ENCODE measurements at places on chromosomes 5 and 9. TPM values are rescaled to one million over a fixed set of nuclear protein-coding genes. Genes with fewer than 3 reads are reported as not detected.

GRCh38 chr9:129930743-129931142 is 95.5 kb downstream of the USP20 start:
- no peak for ATAC-seq

GRCh38 chr9:83681490-83681889 is 26.3 kb downstream of the UBQLN1 start:
- no peak for ATAC-seq

SH2D3C gene
- 46.8 TPM for total RNA-seq

ACOT12 gene
- not detected for total RNA-seq

GRCh38 chr9:82706786-82707185 is 356.2 kb downstream of the RASEF start:
- no peak for ATAC-seq

UGT3A2 gene
- not detected for total RNA-seq

GRCh38 chr9:127232833-127233549 is 31.6 kb upstream of the GARNL3 start:
- ATAC-seq: peak; percentile 21

DNA sequence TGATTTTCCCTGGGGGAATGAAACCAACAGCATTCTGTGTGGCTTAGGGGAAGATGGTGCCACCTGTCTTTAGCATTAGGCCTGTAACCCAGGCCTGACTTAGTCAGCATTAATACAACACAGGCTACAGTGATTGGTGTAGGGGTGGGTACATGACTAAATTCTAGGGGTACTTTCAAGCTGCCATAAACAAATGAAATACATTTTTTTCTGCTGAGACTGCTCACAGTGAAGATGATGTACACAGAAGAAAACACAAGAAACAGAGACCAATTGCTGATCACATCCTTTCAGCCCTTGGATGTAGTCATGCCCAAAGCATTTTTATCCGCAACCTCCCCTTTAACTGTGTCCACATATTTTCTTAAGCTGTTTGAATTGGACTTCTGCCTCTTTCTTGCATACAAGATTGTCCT is 527.2 kb downstream of the KCTD16 start:
- no peak for ATAC-seq

- no peak for ATAC-seq
Observed at GRCh38 chr9:27653957-27654356, 80.7 kb upstream of the C9orf72 start.

DNA sequence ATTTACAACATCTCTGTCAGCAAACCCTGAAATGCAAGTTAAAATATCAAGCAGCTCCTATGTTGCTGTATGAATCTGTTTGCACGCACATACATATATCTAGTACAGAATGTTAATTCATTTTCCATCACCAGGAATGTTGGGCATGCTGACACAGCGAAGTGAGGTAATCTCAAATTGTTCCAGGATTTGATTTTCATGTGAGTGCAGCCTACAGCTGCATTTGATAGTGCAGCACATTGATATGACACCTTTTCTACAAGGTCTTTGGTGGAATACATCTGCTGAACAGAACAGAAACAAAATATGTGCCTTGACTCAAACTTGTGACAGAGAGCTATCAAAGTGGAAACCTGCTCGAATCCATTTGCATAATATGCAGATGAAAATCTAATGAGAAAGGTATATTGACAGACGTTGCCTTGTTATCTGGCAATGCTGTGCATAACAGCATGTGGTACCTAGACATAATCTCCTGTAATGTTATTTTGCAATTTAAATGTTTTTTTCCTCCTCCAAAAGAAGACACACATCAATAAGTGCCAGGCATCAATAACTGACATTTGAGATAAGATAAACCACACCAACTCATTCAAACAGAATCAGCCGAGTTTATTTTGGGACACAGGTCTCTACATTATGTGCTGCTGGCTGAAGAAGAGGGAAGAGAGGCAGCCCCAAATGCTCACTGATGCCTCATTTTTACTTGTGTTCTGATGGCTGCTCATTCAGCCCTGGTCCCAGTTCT is 512.2 kb downstream of the ZNF608 start:
- no peak for ATAC-seq

DNA sequence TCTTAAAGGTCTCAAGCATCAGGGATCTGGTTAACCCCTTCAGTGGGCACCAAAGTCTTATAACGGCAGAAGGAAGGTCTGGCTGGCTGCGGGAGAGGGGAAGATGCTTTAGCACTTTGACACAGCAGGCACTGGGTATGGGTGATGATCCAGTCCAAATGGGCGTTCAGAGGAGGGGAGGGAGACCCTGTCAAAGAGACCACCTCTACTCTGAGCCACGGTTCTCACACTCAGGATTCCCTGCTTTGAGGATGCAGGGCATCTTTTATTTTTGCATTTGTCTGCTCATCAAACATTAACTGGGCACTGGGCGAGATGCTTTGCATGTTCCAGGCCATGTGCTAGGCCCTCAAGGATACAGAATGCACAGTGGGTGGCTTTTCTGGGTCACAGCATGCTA is 204.0 kb downstream of the DAB2IP start:
- no peak for ATAC-seq

- ATAC-seq: no peak
Observed at GRCh38 chr5:6732634-6733410, 19.6 kb downstream of the TENT4A start.

GRCh38 chr9:88660611-88661010 is 125.6 kb downstream of the NXNL2 start:
- no peak for ATAC-seq

- ATAC-seq: no peak
Observed at GRCh38 chr9:14608540-14608939, 84.7 kb downstream of the ZDHHC21 start.

- ATAC-seq: no peak
Observed at GRCh38 chr9:113154471-113154870, 3.7 kb downstream of the SLC31A2 start.

DNA sequence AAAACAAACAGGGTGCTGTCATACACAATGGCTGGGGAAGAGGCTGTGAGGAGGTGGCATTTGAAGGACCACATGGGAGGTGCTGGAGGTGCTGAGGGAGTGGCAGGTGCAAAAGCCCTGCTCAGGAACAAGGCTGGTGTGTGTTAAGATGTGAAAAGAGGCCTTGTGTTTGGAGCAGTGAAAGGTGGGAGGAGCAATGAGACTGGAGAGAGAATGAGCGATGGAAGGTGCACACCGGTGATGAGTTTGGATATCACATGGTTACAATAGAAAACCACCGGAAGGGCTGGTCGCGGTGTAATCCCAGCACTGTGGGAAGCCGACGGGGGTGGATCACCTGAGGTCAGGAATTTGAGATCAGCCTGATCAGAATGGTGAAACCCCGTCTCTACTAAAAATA is 9.2 kb upstream of the FIBCD1 start:
- no peak for ATAC-seq

ADAMTS2 gene
- not detected for total RNA-seq

PROB1 gene
- 4.7 TPM for total RNA-seq

DNA sequence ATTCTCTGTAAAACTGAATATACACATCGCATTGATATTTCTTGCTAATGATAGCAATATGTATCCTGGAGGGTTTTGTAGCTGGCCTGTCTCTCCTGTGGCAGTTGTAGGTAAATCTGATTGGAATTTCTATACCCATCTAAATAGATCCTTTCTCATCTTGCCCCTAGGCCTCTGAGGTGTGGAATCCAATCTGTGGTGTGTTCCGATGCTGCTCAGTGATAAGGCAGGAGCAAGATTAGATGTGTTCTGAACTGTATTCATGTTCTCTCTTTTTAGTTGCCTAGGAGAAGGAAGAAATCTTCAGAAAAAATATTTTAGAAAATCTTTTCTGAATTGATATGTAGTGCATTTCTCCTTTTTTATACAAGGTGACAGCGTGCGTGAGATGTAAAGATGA is 507.5 kb downstream of the NR2F1-AS1 start:
- ATAC-seq: no peak

DNA sequence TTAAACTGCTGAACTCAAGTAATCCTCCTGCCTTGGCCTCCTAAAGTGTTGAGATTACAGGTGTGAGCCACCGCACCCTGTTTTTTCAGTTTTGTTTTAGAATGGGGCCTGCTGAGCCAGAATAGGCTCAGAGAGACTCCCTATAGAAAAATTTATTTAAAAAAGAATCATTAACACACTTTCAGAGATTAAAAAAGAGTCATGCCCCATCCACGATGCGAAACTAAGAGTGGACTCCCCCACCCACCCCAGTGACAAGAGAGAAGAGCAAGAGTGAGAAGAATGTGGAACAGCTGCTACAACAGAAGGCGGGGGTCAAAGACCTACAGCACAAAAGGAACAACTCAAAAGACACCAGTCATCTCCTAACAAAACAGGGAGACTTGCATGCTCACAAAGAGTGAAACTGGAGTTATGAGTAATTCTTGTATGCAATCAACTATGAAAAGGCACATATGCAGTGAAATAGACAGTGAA is 47.2 kb downstream of the GLDC start:
- peak; percentile 97 for ATAC-seq

GRCh38 chr9:111700776-111701175 is 39.4 kb downstream of the GNG10 start:
- no peak for ATAC-seq

PHF24 gene
- total RNA-seq: 0.16 TPM

HMGCS1 gene
- total RNA-seq: 90.2 TPM

GRCh38 chr9:5853617-5854016 is 20.7 kb upstream of the ERMP1 start:
- ATAC-seq: peak; percentile 12

- peak; percentile 88 for ATAC-seq
Observed at GRCh38 chr5:32531885-32532520, 53.4 kb upstream of the SUB1 start.

DNA sequence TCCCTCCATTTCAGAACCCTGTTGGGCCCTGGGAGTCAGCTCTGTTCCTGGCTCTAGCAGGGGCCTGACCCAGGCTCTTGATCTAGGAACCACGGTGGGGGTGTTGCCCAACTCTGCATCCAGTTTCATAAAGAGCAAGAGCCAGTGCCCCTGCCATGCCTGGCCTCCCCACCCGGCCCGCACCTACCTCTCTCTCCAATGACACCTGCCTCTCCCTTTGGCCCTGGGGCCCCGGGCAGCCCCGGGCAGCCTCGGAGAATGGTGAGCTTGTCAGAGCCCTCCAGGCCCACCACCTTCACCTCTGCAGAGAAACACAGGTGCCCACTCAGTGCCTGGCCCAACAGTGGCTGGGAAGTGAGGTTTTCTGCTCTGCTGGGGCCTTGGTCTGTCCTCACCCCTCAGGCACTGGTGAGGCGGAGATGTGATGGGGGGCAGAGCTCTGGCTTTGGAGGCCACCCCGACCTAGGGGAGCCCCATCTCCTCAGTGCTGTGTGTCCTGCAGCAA is 1.5 kb downstream of the FCN1 start:
- no peak for ATAC-seq

DNA sequence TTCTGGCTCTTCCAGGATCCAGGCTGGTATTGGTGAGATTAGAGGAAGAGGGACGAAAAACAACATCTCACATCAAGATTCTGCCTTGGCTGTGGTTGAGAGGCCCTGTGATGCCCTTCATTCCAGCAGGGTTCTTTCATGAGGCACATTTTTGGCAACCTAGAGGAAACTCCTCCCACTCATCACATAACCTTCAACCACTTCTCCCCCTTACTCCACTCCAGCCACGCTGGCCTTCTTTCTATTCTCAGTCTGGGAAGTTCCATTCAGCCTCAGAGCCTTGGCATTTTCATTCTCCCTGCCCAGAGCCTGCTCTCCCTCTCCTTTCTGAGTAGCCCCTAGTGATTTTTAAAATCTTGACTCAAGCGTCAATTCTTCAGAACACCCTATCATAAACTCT is 337.5 kb downstream of the ZSWIM6 start:
- ATAC-seq: no peak

DNA sequence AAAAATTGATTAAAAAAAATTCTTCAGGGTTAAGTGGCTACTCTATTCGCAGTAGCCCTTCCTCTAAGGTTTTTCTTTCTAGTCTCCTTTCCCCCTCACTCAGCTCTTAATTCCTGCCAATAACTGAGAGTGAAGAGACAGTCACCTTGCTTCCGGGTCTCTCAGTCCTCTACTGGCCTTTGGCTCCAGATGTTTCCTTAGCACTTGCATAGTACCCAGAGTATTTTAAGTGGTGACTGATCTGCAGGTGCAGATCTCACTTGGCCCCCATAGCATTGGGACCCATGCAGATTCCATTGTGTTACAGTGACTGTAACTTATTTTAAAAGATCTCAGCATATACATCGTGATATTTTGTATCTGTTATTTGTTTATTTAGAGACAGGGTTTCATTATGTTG is 66.2 kb downstream of the GCNT1 start:
- no peak for ATAC-seq

GRCh38 chr9:76115396-76115795 is 224.9 kb downstream of the PCSK5 start:
- no peak for ATAC-seq

GRCh38 chr5:177183142-177183541 is 49.6 kb downstream of the NSD1 start:
- no peak for ATAC-seq
